Cerebellar nuclear complex (tissue), 1 donor: ENCODE measurements at places on chromosomes 4 and X.
A peak's percentile ranks its signal among the peaks of the same experiment; 100 is the strongest.

DNA sequence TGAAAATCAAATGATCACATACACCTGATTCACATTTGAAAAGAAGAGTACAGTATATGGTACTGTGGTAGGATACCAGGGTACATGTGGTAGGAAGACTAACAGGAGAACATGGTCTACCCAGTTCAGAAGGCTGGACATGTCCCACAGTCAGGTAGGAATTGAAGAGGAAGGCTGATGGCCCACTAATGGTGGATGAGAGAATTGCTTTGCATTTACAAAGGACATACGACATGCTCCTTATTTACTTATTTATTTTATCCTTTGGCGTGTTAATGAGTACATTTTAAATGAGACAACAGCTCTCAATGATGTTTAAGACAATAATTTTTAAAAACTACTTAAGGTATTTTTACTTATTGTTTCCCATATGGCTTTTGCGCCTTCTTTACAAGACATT is 106.7 kb upstream of the BMP2K start:
- no peak for DNase-seq

DNA sequence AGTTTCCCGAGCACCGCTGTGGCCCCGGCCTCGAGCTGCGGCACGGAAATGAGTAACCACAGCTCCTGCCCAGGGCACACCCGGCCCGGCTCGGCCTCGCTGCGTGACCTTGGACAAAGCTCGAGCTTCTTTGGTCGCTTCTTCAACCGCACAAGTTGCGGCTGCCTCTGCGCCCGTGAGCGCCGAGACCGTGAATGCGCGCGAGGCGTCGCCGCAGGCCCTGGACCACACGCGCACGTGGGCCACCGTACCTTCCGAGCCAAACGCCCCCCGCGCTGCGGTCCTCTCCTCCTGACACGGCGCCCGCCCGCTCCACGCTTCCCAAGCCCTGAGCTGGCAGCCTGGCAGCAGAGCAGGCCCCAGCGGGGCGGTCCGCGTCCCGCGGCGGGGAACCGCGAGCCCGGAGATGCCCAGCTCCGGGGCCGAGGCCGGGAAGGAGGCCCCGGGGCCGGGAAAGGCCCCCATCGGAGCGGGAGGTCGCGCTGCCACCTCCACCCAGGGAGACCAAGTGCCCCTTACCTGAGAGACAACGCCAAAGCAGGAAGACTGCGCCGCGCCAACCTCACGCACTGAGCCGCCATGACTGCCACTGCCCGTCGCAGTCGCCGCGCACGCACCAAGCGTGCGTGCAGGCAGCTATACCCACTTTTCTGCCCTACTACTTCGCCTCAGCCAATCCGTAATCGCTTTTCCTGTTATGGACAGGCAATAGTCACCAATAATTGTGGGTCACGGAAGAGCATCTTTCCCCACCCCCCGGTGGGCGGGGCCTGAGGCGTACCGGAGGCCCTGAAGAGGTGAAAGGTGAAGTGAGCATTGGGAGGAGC is at the start of gene GRPEL1:
GRPEL1 (minus strand) TSS at position 613 of the 827 bp plus-strand sequence; CDS start at position 581, 32 bp downstream.
- DNase-seq = peak; percentile 99

DNA sequence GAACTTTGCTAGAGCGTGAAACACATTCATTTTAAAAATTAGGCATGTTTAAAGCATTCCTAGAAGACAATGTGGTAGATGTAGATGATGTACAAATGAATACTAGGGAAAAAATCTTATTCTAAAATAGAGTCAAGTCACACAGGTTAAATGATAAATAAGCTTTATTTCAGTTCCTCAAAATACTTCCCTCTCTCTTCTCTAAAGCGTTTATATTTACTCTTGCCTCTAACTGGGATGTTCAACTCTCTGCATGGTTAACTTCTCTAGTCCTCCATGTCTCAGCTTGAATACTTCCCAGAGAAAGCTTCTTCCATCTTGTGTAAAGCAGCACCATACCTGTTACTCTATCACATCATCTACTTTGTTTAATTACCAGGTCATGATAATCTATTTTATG is 30.9 kb upstream of the GLRA3 start:
- no peak for DNase-seq

GRCh38 chr4:128579154-128579853 is 230.2 kb upstream of the JADE1 start:
- no peak for DNase-seq

DNA sequence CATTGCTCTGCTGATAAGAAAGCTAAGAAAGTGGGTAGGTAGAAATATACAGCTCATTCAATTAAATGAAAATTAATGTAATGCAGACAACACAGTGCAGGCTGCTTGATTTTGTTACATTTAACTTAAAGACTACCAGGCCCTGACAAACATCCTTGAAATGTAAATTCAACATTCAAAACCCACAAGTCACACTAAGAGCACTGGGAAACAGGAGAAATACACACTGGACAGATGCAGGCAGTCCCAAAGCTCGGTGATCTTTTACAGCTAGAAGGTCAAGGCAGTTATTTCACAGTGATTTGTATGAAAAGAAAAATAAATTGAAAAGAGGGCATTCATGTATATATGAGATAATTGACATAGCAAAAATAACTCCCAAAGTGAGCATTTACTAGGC is 94.3 kb upstream of the PLAC1 start:
- no peak for DNase-seq

- no peak for DNase-seq
These were observed 515.7 kb downstream of the SMARCA1 start for GRCh38 chrX:129007631-129008030.

DNA sequence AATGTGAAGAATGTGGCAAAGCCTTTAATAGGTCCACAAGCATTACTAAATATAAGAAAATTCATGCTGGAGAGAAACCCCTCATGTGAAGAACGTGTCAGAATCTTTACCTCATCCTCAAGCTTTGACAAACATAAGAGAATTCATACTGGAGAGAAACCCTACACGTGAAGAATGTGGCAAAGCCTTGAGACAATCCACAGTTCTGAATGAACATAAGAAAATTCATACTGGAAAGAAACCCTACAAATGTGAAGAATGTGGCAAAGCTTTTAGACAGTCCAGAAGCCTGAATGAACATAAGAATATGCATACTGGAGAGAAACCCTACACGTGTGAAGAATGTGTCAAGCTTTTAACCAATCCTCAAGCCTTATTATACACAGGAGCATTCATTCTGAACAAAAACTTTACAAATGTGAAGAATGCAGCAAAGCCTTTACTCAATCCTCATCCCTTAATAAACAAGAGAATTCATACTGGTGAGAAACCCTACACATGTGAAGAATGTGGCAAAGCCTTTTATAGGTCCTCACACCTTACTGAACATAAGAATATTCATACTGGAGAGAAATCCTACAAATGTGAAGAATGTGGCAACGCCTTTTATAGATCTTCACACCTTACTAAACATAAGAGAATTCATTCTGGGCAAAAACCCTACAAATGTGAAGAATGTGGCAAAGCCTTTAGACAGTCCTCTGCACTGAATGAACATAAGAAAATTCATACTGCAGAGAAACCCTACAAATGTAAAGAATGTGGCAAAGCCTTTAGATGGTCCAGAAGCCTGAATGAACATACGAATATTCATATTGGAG is 51.1 kb downstream of the ZNF732 start:
- DNase-seq = no peak

DNA sequence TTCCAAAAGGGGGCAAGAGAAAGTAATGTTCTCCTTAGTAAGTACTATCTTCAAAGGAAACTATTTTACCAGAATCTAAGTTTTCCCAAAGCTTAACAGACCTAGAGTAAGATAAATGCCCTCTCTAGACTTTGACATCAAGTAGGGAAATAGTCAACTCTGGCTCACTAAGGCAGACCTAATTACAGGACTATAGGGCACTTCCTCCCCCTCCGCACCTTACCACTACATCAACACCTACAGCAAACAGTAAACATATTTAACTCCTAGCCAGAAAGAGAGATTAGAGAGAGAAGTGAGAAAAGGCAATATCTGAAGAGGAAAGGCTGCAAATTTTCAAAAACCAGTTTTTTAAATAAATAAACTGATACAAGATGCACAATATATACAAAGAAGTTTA is 60.4 kb downstream of the CNOT6L start:
- DNase-seq = no peak

- DNase-seq = no peak
These were observed 81.7 kb downstream of the RELL1 start for GRCh38 chr4:37604461-37604860.

DNA sequence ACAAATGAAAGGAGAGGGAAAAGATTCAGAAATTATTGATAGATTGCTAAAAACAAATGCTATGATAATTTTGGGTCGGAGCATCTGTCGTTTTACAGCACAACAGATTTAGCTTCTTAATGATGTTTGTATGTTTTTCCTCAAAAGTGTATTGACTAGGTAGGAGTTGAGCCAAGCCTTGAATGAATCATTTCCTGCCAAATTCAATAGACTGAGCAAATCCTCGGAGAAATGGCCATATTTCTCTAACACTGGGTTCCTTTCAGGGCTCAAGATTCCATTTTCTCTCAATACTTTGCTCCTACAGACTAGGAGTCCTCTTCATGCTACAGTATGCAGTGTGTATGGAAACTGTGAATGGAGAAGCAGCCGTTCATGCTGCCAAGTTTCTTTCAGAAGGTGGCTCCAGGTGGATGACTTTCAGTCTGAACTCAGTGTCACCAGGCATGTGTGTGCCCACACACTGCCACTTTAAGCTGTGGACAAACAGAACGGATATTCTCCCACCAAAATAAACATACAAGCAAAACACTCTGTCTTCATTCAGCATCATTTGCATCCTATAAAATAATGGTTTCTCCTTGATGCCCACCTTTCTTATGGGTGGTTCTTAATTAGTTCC is 146.0 kb downstream of the TBL1X start:
- no peak for DNase-seq

DNA sequence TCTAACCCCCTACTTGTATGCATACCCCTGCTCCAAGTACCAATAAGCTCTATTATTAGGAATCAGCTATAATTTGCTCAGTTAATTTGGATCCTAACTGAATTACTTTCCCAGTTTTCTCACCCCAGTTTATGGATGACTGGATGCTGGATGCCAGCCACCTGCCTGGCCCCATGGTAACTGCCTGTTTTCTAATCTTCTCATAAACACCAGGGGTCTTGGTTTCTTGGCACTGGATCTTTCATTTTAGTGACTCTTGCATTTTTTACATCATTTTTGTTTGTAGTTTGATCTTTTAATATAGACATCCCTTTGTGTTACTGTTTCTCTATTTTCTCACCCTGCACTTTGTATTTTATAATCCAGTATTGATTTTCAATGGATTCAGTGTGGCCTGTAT is 246.8 kb downstream of the ADGRL3 start:
- no peak for DNase-seq

DNA sequence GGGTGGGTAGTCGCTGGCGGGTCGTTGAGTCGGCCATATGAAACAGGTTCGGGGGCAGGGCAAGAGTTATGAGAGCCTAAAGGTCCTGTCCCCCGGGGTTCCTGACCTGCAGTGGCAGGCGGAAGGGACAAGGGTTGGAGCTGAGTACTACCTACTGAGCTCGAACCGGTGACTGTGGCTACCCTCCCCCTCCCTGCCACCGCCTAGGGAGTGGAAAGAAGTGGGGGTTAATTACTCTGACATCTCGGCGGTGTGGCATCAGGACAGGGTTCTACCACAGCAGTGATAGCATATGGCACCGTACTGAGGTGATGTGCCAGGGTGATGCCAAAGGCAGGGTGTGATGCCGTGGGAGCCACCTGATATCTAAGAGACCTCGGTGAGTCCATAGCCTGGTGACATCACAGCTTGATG is 307 bp downstream of the ATG4A start:
- DNase-seq = peak; percentile 4

- no peak for DNase-seq
These were observed 33.0 kb downstream of the TFDP3 start for GRCh38 chrX:133185119-133185518.

- DNase-seq = no peak
These were observed 587.9 kb downstream of the TLL1 start for GRCh38 chr4:166460769-166461550.

- no peak for DNase-seq
These were observed 56.1 kb upstream of the HPGD start for GRCh38 chr4:174578366-174578765.

DNA sequence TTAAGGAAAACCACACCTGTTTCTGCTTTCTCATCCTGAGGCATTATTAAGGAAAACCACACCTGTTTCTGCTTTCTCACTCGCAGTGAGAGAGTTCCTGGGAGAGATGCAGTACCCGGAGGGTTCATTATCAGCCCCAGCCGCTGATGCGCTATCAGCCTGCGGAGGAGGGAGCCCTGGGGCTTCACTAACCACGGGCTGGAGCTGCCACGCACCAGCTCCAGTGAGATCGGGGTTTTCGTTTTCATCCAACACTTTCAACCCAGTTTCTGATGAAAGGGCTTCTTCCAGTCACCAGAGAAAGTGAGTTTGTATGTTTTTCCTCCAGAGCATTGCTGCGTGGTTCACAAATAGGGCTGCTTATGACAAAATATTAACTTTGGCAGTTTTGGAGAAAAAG is 93.2 kb upstream of the PRKX start:
- no peak for DNase-seq

DNA sequence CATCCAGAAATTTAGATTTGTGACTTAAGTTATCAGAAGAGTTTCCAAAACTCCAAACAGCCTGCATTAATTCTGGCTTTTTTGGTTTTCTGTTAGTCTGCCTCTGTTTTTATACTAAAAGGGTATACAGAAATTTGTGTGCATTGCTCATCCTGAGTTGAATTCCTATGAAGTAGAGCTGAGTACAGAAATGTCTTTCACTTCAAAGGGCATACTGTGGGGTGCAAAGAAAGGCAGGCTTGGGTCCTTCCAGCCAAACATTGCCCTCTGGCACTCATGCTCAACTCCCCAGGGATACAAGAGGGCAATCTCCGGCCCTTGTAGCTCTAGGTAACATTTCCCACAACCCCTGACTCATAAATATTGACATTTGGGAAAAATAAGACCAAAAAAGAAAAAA is 27.6 kb upstream of the TMEM184C start:
- no peak for DNase-seq

- DNase-seq = no peak
These were observed 58.2 kb upstream of the GPRIN3 start for GRCh38 chr4:89365776-89366175.

DNA sequence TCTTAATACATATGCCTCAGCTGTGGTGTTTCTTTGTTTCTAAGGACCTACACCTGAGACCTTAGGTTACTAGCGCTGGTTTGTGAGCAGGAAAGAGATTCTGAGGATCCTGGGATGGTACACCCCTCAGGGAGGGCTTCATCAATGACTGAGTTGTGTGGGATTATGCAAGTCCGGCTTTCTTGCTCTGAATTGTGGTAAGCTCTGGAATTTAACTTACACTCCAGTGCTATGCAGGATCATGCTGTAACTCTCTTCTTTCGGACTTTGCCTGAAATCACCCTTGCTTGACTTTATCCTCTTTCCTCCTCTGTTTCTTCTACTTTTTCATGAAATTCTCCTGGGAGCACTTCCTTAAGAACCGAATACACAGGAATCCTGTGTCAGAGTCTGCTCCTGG is 431.5 kb upstream of the BOD1L1 start:
- no peak for DNase-seq

- no peak for DNase-seq
These were observed 5.1 kb downstream of the PIGG start for GRCh38 chr4:504076-504475.

- no peak for DNase-seq
These were observed 25.5 kb downstream of the MOB1B start for GRCh38 chr4:70927502-70928137.

- no peak for DNase-seq
These were observed 312.5 kb upstream of the HS3ST1 start for GRCh38 chr4:11741190-11741652.

- no peak for DNase-seq
These were observed 2.8 kb upstream of the PCDH7 start for GRCh38 chr4:30717208-30718020.
